GM20000 (cell line): ENCODE measurements at places on chromosomes 11 and 22.

GRCh38 chr11:36326524-36327419 lies 30.7 kb downstream of the PRR5L start:
- peak; percentile 6 for DNase-seq

GRCh38 chr11:19631712-19632498 lies 80.7 kb upstream of the NAV2 start:
- DNase-seq: no peak

DNA sequence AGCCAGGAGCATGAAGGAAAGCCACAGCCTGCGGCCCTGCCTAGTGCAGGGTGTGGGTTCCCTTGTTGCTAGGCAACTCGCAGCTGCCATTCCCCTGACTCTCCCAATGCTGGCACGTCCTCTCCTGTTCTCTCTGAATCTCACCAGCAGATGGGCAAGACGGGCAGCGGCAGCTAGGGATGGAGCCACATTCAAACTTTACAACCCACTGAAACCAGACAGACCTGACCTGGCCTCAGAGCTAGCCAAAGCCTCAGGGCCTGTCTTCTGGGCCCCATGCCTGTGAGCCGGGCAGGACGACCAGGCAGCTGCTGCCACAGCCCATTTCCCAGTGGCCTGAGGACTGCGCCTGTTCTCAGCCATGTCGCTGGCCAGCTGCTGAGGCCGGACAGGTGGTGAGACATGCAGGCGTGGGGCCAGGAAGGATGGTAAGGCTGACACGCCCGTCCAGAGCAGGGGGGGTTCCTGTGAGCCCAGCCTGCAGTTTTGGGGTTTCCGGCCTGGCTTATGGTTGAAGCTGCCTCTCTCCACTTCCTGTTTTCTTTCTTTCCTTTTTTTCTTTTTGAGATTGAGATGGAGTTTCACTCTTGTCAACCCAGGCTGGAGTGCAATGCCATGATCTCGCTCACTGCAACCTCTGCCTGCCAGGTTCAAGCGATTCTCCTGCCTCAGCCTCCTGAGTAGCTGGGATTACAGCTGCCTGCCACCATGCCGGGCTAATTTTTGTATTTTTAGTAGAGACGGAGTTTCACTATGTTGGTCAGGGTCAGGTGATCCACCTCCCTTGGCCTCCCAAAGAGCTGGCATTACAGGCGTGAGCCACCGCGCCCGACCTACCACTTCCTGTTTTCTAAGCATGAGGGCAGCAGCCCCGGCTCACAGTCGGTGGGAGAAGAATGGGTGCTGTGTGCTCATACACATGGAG lies 4.1 kb downstream of the SUN2 start:
- DNase-seq: peak; percentile 89

- DNase-seq: no peak
Measured at GRCh38 chr22:48695731-48696305, 1131.9 kb downstream of the BRD1 start.

- no peak for DNase-seq
Measured at GRCh38 chr11:46528445-46529094, 65.3 kb downstream of the AMBRA1 start.

DNA sequence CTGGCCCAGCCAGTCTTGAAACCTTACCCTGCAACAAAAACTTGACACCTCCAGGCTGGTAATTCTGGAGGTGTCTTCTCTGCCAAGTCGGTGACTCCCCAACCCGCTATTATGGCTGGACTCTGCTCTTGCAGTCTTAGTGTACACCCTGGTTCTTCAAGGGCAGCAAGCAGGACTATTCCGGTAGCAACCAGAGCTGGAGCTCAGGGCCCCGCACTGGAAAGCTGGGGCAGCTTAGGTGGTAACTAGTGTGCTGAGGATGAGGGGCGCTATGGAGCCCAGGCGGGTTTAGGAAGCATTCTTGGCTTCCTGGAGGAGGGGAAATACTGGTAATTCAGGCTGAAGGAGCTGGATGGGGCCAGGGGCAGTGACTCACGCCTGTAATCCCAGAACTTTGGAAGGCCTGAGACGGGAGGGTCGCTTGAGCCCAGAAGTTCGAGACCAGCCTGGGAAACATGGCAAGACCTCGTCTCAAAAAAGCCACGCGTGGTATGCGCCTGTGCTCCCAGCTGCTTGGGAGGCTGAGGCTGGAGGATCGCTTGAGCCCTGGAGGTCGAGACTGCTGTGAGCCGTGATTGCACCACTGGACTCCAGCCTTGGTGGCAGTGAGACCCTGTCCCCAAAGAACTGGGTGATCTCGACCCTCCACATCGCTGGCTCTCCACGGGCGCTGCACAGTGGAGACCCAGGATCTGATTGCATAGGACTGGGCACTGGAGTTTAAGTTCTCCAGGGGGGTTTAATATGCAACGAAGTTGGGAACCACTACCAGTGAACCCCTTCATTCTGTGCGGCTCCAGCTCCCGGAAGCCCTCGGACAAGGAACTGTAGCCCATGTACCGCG lies 10.6 kb upstream of the AIFM3 start:
- no peak for DNase-seq

DNA sequence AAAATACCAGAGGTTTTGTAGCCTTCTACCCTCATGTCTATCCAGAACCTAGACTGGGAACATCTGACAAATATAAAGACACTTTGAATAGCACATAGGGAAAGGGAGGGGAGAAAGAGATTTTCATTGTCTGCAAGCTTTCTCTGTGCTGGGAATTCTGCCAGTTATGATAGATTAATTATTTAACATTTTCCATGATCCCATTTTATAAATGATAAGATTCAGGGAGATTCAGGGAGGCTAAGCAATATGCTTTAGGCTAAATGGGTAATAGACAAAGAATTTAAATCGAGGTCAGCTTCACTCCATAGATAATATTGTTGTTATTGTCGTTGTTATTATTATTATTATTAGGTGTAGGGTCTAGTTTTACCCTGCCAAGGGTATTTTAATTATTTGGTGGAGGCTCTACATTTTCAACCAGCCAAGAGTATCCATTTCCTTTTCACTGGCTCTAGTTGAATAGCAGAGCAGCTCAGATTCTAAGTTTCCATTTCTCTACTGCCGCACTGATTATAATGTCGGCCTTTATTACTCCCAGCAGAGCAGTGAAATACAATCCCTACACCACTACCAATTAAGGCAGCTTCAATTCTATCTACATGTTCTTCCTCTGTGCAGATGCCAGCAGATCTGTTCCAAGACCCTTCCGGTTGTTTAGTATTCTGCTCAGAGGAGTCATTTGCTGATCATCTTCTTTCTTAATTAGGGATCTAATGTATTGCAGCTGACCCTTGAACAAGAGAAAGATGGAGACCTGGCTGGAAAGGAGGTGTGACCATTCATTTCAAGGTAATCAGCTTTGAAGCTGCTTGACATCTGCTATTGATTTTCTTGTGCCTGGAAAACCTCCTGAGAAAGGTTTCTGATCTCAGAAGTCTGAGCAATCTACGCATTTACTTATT lies 23.8 kb upstream of the SYN3 start:
- no peak for DNase-seq

DNA sequence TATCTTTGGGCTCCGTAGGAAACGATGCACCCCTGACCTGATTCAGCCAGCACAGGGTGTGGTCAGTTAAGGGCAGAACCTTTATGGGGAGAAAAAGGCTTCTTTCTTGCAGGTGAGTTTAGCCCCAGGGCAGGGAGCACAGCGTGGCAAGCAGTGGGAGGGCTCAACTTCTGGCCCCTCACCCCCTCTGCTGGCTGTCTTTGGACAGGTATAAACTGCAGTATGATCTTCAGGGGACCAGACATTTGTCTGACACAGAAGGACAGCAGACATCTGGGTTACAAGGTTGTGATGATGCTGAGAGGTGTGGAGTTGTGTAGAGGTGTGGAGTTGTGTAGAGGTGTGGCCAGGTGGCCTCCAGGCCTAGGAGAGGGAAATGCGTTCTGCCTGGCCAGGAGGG lies 324.0 kb upstream of the PLET1 start:
- no peak for DNase-seq

DNA sequence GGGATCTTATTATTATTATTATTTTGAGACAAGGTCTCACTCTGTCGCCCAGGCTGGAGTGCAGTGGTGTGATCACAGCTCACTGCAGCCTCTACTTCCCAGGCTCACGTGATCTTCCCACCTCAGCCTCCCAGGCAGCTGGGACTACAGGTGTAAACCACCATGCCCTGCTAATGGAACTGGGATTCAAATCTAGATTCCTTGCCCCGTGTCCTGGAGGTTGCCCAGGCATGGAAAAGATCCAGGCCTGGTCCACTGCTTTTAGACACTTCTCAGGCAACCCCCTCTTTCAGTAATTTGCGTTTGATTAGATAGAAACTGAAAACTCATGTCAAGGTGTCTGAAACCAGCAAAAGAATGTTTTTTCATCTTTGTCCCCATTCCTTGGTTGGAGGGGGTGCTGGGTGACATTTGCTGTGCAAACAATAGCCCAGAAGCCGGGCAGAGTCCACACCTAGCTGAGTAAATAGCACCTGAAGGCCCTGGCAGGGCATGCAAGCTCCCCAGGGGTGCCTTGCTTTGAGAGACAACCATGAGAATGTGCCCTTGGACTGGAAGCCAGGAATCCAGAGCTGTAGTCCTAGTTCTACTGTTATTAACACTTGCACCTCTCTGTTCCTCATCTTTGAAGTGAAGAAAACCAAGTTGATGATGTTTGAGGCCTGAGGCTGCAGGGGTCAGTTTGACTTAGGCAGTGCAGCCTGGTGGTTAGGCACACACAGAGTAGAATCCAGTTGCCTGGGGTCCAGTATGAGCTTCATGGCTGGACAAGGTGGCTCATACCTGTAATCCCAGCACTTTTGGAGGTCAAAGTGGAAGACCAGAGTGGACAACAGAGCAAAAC lies 19.1 kb upstream of the XBP1 start:
- DNase-seq: peak; percentile 43

DNA sequence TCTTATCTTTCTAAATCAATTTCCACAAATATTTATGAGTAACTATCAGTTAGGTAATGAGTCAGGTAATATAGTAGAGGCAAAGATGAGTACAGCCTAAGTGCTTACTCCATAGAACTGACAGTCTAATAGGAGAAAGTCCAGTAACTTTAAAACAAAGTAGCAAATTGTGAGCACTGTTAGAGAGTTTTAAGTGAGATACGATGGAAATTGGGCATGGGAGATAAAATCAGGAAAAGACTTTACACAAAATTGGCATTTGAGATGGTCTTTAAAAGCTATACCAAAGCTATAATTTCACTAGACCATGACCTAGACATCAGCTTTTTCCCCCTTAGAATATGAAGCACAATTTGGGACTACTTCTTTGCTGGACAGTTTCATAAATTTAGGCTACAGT lies 113.7 kb downstream of the CSTPP1 start:
- no peak for DNase-seq

DNA sequence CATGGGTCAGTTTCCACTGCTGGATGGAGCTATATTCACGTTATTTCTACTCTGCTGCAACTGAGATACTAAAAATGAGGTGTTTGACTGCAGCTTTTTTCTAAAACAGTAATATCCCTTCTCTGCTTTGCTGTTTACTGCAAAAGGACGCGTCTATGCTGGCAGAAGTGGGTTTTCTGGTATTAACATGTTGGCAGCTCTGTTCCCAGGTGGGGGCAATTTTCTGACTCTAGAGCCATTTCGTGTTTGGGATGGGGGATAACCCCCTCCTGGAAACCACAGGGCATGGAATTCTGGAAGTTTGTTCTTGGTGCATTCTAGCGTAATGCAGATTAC lies 4.9 kb downstream of the GRK2 start:
- no peak for DNase-seq

GRCh38 chr11:14373941-14374646 lies 15.1 kb upstream of the RRAS2 start:
- DNase-seq: no peak

DNA sequence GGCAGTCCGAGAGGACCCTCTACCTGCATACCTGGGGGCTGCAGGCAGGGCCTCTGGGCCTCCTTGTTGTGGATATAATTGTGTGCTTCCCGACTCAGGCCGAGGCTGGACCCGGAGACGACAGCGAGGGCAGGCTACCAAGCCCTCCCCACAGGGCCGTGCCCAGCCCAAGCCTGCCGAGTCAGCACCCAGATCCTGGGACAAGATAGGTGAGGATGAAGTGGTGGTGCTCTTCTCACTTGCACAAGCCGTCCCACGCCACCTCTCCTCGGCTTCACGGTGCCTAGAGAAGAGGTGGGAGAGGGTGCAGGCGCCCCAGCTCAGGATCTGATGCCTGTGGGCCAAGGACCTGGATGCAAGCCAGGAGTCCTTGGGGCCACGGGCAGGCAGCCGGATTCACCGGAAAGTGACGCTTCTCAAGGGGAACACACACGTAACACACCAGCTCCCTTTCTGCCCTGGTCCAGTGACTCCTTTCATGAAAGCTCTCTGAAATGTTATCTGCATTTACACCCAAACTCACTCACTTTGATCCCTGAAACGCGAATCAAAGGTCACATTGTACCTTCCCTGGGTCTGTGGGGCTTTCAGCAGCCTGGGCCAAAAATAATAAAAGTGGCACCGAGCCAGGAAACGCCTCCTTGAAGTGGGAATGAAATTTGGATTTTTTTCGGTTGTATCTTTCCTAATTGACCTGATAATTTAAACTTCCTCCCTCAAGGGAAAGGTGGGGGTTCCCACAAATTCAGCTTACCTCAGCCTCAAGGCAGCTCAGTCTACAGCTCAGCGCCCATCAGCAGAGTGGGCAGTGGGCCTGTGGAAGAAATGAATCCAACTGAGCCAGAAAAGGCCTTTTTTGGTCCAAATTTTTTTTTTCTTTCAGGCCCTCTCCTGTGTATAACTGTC lies 1.1 kb upstream of the GNB1L start:
- peak; percentile 72 for DNase-seq

DNA sequence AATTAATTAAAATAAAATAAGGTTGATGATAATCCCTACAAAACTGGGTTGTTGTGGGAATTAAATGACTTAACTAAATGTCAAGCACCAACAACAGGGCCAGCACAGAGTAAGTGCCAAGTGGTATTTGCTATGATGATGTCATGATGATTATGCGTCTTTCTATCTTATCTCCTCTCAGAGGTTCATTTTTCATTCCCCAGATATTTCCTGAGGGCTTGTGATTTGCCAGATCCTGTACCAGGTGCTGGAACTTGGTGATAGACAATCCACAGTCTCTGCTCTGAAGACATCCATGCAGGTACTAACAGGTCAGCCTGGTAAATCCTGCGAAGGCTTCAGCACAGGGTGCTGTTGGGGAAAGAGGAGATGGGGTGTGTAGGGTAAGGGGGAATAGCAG lies 8.1 kb upstream of the MYH9 start:
- no peak for DNase-seq

GRCh38 chr11:115126092-115126491 lies 378.1 kb downstream of the CADM1 start:
- DNase-seq: no peak
